Stimulated activated CD4-positive, alpha-beta T cell treated with anti-CD3 and anti-CD28 coated beads, Interleukin-15, amount 100 ng/mL, for 48 hours (primary cell): ENCODE measurements at places on chromosomes 7 and 10.

DNA sequence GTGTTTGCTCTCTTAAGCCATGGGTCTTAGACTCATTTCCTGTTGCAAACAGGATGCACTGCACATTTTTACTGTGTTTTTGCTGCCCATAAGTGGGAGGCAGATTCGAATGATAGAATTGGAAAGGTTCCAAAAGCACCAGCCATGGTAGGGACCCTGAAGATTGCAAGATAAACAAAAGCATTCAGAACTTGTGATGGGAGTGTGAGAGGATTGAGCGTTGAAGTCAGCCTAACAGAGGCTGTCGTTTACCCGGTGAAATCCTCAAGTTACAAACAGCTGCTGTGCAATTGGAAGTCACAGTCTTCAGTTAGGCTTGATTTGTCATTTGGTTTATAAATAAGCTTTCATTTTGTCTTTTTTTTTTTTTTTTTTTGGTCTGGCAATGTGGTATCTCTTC, 192.7 kb upstream of the MKI67 start:
- no peak for DNase-seq

GRCh38 chr7:147595042-147595441, 995.5 kb upstream of the C7orf33 start:
- DNase-seq = no peak

DNA sequence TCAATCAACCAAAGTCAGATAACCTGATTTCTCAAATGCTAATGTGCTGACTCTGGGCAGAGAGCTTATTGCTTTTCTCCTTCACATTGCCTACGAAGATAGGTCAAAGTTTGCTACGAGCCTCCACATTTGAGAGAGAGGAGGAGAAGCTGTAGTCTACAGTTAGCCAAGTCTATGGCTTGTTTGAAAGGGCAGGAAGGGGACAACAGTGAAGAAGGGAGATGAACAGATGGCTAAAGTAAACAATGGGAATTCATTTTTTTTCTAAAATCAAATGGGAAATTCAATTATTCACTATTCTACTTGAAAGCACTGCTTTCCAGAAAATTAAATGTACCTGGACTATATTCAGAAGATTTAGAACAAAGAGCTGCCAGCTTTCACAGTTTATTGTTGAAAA, 126.7 kb upstream of the C1QL3 start:
- DNase-seq = no peak

- DNase-seq = no peak
These were observed 83.2 kb upstream of the GPR22 start for GRCh38 chr7:107386548-107387102.

GRCh38 chr10:11302181-11302580, 284.5 kb downstream of the CELF2 start:
- no peak for DNase-seq

- DNase-seq = no peak
These were observed 711.1 kb upstream of the SEMA3D start for GRCh38 chr7:85897967-85898366.

- no peak for DNase-seq
These were observed 23.7 kb upstream of the DDC start for GRCh38 chr7:50588937-50589336.

DNA sequence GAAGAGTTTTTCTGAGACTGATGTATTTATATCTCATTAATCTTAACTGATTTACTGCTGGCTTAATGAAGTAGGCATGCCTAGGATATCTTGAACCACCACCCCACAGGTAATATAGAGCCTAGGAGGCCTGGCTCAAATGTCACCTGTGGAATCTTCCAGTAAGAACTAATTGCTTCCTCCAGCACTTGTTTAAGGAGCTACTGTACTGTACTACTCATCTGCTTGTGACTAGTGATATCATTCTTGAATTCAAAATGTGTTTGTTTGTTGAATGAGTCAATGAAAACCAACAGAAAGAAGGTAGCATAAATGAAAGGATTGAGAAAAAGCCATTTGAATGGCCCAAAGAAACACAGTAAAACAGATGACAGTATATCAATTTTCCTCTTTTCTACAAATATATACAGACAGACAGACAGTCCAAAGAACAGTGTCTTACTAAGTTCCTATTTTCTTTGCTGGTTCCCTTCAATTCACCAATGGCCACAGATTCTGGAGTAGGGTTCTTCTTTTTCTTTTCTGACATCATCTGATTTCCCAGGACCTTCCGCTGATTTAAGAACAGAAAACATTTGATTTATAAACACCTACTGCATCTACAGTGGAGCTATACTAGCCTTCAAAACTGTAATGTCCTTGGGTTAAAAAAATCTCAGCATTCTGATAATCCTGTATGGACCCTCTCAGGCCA, 43.7 kb upstream of the SLIT1 start:
- DNase-seq = no peak

- no peak for DNase-seq
These were observed 141.3 kb downstream of the GRK5 start for GRCh38 chr10:119348516-119349240.

DNA sequence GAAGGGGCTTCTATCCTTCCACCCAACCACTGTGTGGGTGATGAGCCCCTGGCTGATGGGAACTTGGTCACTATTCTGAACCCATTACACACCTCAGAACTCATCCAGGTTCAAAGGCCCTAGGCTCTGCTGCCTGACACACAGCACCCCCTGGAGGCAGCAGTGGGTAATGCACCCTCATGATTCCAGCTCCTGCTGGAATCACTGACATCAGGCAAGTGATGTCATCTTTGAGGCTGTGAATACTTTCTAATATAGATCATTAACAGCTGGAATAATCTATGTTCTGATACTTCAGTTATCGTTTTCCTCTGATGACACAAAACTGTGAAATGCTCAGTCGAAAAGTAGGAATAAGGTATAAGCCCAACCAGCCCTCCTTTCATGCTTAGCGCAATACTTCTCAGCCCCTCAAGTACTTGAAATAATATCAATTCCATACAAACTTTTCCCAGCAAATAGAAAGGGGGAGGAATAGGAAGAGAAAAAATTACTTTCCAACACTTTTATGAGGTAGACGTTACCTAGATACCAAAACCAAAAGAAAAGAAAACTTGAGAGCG, 7.5 kb upstream of the RBP3 start:
- DNase-seq = peak; percentile 34

DNA sequence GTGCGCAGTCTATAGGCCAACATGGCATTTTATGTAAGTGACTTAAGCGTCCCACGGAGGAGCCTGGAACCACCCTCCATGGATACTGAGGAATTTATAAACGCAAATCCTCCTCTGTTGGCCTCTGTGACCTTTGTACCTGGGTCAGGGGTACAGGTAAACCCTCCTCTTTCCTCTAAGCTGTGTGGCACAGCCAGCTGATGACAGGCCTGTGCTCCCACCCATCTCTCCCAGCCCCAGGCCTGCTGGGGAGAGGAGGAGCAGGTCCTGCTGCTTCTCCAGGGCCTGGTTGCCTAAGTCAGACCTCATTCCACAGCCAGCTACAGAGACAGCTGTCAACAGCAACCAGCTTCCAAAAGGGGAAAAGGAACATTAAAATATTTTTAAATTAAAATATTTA, 5.0 kb downstream of the AVPI1 start:
- DNase-seq = no peak

GRCh38 chr7:155665957-155666287, 21.5 kb downstream of the RBM33 start:
- DNase-seq = no peak

DNA sequence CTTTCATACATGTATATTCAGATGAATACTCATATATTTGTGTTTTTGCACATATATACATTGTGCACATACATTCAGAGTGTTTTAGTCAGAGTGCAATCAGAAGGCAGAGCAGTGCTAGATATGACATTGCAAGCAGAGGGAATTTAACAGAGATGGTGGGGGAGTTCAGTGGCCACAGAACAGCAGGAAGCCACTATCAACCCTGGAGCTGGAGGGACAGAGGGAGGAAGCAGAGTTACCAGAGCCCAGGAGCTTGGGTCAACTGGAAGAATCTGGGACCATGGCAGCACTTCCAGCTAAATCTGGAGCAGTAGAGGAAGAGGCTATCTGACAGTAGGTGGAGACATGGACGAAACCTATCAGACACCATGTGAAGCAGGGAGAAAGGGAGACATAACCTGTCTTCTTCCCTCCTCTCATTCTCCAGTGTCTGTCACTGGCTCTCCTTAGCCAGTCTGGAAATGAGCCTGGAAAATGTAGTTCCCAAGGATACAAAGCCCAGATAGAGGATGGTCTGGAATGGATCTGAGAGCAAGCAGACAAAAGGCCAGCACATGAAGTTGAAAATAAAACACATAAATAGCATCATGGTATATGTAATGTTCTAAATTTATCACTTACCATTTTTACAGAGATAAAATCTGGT, 33.6 kb upstream of the HERPUD2 start:
- DNase-seq = no peak

GRCh38 chr10:103013416-103013815, 95.3 kb downstream of the CNNM2 start:
- no peak for DNase-seq

- no peak for DNase-seq
These were observed 27.5 kb upstream of the EZH2 start for GRCh38 chr7:148911626-148912025.
